ENCODE measurements at places on chromosomes 5 and 9.
A peak's percentile ranks its signal among the peaks of the same experiment; 100 is the strongest.

- no peak for DNase-seq
Measured at GRCh38 chr9:36194326-36195000, 3.7 kb downstream of the CLTA start.

DNA sequence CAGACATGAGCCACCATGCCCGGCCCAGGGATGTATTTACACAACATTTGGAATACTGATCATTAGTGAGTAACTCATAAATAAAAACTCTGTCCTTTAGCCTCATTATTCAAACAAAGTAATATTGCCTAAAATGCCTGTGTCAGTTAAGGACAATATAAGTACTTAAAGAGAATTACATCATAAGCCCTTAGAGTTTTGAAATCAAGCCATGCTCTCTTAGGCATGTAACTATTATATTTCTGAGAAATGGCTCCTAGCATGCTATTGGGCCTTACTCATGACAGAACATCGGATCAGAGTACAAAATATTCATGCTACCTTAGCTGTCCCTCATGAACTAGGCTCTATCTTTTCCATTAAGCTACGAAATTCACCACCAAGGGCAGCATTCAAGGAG, 309.3 kb downstream of the CHSY3 start:
- DNase-seq: no peak

- DNase-seq: no peak
Measured at GRCh38 chr9:21042466-21042865, 11.0 kb upstream of the HACD4 start.

GRCh38 chr5:154534457-154535050, 56.5 kb upstream of the HAND1 start:
- DNase-seq: no peak

DNA sequence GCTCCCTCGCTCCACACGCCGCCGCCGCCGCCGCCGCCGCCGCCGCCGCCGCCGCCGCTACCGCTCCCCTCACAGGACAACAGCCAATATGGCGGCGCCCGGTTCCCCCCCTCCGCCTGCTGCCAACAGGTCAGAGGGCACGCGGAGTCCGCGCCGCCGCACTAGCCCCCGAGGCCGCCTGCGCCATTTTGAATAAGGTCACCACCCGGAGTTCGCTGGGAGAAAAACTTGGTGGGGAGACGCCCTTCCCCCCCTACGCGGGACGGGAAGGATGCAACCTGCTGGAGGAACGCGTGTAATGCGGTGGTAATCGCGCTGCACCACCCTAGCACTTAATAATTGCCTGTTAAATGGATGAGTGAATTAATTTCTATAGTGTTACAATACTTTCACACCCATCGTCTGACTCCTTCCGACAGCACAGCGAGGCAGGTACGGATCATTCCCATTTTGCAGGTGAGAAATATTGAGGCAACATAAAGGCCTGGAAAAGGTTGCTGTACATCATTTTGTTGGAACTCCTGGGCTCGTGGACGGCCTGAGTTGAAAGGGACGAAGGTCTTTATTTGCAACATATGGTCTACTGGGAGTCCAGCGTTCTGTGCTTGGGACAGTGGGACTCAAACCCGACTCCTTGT, at the start of gene FAM193B:
FAM193B (minus strand) TSS at position 90 of the 638 bp plus-strand sequence. CDS start 105 bp downstream, outside the sequence.
- DNase-seq: peak; percentile 93

DNA sequence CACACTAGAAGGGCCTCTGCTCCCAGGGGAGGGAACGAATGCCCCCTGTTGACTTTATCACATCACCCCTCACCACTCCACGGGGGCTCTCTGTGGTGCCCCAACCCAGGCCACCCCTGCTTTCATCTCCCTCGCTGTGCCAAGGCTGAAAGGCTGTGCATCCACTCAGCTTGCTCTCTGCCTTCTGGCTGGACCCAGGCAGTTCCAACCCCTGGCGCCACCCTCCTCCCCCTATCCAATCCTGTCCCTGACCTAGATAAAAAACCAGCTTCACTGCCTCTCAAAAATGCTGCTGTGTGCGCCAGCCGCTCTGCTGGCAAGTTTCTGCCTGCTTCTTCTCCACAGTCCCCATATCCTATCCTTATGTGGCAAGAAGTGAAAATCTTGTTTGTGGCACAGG, 22.4 kb upstream of the CORO2A start:
- no peak for DNase-seq

- no peak for DNase-seq
Measured at GRCh38 chr5:89929173-89929572, 480.4 kb downstream of the CETN3 start.

DNA sequence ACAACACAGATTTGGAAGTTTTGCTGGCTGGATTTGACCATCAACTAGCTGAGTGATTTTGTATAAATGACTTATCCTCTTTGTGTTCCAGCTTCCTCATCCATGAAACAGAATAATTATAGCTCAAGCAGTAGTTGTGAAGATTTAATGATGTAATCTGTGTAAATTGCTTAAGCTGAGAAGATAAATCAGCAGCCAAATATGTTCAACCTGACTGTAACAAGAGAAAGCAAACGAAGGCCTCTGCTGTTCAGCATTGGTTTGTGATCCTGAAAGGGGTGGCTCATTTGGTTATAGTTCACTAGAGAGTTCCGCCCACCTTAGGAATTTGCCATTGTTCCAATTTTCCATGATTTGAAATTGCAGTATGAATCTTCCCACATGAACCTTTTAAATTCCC, 75.7 kb upstream of the CCDC112 start:
- no peak for DNase-seq

GRCh38 chr9:107704774-107705173, 215.2 kb upstream of the KLF4 start:
- DNase-seq: no peak

DNA sequence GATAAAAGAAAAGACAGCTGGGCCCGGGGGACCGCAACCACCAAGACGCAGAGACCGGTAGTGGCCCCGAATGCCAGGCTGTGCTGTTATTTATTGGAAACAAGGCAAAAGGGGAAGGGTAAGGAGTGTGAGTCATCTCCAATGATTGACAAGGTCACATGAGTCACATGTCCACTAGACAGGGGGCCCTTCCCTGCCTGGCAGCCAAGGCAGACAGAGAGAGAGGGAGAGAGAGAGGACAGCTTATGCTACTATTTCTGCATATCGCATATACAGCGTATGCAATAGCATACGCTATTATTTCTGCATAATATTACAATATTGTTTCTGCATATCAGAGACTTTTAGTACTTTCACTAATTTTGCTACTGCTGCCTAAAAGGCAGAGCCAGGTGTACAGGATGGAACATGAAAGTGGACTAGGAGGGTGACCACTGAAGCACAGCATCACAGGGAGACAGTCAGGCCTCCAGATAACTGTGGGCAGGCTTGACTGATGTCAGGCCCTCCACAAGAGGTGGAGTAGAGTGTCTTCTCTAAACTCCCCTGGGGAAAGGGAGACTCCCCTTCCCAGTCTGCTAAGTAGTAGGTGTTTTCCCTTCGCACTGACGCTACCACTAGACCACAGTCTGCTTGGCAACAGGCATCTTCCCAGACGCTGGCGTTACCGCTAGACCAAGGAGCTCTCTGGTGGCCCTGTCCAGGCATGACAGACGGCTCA, 50.3 kb downstream of the RFX3 start:
- DNase-seq: no peak

- no peak for DNase-seq
Measured at GRCh38 chr5:81795666-81796065, 44.8 kb upstream of the SSBP2 start.

GRCh38 chr9:4740388-4740637, 689 bp downstream of the AK3 start:
- DNase-seq: no peak

DNA sequence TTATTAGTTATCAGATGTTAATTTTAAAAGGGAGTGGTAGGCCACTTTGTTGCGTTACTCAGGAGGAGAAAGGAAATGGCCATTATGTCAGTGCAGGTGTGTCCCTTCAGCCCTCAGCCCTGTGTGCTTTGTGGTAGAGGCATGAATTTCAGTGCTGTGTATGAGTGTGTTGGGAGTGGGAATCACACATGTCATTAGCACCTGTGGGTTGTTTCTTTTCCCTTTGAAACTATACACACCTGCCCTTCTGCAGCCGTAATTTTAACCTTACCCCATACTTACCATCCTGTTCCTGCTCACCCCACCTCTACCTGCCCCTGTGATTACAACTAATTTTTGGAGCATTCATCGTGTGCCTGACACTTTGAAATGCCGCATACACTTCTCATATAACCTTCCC, 156.4 kb downstream of the ARHGAP26 start:
- no peak for DNase-seq

- no peak for DNase-seq
Measured at GRCh38 chr5:150619359-150620230, 20.9 kb upstream of the SYNPO start.

DNA sequence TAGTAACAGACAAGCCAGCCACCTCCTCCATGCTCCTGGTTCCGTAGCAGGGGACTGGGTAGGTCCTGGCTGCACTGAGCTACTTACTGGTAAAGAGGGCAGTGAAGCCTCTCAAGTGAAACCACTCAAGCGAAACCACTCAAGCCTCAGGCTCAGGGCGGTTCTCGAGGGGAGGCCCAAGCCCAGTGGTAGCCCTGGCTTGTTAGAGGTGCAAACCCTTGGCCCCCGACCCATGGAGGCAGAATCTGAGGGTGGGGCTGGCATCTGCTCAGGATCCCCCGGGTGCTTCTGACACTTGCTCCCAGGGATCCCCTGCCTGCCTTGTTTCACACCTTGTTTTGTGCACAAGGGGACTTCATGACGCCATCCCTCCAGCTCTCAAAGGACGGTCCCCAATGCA, 76.5 kb upstream of the OLFM1 start:
- no peak for DNase-seq

DNA sequence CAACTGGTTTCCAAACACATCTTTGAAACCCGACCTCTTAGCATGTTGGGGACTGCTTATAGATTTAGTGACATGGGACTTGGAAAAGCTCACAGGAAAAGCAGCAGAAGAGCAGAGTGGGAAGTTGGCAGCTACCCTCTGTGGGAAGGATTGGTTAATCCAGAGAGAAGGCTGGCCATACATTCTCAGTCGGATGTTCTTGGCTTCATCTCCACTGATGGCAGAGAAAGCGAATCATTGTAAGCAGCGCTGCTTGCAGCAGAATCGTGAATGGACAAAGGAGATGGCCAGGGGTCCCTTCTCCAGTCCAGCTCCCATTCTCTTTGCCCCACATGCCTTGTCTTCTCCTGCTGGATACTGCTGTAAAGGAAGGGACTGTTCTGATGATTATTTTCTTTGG, 62.7 kb downstream of the MEGF10 start:
- no peak for DNase-seq

All from activated T-cell treated with anti-CD3 and anti-CD28 coated beads, Interleukin-2, amount 50 U/mL, for 4 hours (primary cell).